ENCODE measurements at places on chromosomes 7 and 10.
A peak's percentile ranks its signal among the peaks of the same experiment; 100 is the strongest.

DNA sequence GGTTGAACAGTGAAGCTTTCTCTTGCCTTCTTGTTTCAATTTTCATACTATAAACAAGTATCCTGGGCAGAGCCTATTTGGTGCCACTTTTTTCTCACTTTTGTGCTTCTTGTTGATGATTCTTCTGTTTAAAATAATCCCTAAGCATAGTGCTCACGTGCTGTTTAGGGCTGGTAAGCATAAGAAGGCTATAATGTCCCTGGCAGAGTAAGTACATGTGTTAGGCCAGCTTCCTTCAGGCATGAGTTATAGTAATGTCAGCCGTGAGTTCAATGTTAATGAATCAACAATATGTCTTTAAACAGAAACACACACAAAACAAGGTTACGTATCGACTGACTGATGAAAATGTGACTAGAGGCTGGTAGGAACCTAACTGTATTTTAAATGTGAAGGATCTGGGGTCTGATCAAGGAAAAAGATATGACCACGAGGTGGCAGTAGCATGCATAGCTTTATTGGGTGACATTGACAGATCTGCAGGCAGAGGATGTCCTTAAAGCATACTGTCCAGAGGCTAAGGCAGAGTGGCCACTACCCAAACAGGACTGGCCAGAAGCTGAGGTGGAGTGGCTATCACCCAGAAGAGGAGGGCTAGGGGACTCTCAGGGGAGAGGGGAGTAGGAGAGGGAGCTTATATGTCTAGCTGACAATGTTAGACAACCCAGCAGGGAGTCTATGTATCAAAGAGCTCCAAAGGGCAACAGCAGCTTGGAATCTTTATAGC lies 113.7 kb downstream of the BRAF start:
- DNase-seq: peak; percentile 42

DNA sequence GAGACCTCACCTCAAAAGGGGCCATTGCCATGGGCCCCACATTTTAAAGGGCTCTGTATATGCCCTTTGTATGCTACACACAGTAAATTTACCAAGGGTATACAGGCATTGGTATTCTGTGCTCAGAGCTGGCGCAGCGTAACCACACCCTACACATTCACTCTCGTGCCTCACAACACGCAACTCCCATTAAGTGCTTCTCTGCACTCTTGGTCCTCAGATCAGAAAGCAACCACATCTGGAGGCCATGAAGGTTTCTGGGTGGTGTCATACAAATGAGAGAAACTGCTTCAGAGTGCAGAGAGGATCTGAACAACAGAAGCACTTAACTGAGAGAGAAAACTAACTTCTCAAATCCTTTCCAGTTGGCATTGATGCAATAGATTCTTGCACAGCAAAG lies 9.4 kb upstream of the CACUL1 start:
- no peak for DNase-seq

DNA sequence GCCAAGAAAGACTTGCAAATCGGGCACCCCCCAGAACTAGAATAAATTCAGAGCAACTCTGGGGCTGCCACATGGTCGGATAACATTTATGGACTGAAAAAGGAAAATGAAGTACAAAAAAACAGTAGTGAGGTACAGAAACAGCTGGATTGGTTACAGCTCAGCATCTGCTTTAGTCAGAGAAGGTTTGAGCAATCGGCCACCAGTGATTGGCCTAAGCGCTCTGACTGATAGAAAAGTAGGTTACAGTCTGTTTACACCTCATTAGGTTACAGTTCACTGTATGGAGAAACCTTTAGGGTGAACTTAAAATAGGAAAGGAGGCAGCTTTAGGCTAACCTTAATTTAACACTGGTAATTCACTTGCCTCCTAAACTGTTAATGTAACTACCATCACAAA lies 102.0 kb upstream of the DKK1 start:
- no peak for DNase-seq

- no peak for DNase-seq
These were observed 271.0 kb downstream of the POU6F2 start for GRCh38 chr7:39248692-39249090.

DNA sequence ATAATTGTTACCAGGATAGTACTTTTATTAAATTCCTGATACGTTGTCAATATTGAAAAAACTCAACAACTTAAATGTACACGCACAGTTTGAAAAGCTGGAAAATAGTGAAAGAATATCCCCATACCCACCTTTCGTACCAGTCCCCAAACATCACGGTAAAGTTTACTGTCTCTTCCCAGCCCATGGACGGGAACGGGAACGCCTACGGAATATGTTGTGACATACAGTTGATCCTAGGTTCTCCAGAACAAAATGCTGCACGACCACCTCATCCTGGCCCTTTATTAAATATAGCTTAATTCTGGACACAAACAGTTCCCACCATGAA lies 527 bp upstream of the BCAP29 start:
- DNase-seq: no peak

DNA sequence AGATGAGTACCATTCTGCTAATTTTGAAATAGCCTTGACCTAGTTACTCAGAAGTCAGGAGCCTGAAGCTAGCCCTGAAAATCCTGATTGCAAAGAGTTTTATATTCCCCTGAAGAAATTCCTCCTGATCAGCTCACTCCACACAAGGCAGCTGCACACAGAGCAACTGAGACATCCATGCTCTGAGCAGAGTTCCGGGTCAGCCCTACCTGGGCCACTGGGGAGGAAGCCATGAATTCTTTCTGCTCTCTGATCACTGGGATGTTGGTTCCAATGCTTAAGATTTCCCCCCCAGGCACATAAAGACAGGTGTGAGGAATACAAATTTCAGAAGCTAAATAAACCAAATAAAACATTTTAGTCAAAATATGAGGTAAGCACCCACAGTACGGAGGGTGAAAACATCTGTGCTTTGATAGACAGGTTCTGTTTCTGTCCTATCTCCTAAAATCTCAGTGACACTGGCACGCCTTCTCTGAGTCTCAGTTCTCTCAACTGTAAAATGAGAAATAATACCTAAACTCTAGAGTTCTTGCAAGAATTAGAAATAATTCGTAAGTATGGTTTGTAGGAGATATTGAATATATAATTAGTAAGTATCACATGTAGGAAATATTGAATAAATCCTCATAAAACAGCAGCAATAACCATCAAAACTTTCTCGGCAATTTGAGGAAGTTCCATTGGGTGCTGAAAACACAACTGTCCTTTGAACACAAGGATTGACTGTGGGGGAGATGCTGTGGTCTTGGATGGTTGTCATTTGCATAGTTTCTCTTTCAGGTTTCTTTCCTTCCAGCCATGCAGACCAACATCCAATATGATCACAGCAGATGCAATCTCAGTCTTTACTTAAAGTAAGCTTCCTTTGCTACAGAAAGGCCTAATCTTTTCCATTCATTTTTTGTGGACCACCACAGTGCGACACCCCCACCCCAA lies 133.0 kb upstream of the TNS3 start:
- DNase-seq: no peak

GRCh38 chr10:31318382-31318853 lies 598 bp upstream of the ZEB1 start:
- DNase-seq: peak; percentile 77

- no peak for DNase-seq
These were observed 15.6 kb downstream of the SEC23IP start for GRCh38 chr10:119908166-119908565.

DNA sequence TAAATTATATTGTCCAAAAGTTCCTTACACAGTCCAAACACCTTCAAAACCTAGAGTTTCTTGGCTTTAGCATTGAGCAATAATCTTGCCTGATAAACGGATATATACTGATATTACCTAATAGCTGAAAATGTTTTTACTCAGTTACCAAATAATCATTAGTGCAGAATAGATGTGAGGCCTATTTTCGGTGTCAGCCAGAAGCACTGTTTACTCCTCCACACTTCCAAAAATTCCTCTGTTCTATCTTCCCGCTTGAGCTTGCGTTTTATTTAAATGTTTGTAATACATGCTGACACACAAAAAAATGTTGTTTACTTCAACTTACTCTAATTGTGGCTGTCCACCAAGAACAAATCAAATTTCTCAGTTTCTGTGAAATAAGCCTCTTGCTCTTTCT lies 606.2 kb upstream of the TEX47 start:
- DNase-seq: no peak

DNA sequence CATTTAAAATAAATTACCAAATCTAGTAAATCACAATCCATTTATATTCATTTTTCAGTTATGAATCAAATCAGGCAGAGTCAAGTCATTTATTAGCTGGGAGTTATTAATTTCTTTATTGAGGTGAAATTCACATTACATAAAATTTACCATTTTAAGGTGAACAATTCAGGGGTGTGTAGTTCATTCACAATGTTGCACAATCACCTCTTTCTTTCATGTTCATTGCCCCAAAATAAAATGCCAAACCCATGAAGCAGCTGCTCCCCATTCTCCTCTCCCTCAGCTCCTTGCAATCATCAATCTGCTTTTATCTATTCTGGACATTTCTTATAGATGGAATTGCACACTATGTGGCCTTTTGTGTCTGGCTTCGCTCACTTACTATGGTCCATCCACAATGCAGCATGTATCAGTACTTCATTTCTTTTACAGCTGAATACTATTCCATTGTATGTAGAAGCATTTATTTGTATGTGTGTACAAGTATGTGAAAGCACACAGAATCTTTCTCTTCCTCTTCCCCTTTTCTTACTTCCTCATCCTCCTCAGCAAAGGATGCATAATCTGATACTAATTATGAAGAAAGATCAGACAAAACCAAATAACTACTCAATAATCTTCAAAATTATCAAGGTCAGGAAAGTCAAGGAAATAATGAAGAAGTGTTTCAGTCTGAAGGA lies 60.6 kb downstream of the LMBR1 start:
- DNase-seq: no peak

GRCh38 chr10:119480667-119481066 lies 61.9 kb downstream of the RGS10 start:
- no peak for DNase-seq

DNA sequence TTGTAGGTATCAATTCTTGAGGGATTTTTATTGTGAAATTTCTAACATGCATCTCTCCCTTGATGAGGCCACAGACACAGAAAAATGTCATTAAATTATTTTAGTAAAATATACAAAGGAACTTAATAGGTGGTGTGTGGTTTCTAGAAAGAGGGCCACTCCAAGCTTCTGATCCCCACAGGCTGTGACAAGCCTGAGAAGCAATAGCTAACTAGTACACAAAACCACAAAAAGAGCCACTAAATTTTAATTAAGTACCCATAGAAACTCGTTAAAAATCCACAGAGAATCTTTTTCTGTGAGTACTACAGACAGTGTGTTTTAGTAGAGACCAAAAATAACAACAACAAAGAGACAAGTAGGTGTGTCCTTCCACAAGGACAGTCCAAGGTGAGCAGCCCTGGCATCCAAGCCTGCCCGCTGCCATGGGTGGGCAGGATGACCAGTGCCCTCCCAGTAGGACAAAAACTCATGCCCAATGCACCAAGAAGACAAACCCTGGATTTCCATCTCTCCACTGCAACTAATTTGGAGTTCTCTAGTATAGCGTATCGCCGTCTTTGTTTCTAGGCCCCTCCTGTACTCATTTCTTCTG lies 81.0 kb downstream of the RNF216 start:
- no peak for DNase-seq

DNA sequence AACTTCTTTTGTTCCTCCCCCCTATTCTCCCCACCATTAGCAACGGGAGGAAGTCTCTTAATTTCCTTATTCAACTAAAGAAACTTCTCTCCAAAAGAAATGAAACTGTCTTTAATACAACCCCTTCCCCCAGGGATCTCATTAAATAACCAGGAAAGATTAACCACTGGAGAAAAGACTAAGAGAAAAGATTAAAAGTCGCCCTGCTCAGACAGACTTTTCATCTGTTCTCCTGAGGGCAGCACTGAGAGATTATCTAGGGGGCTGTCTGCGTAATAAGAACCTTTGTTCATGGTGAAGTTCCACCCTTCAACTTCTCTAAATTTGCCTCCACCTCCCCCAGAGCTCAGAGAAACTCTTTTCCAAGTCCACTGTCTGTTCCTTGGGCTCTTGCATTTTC lies 105.5 kb downstream of the HGF start:
- DNase-seq: no peak

- DNase-seq: no peak
These were observed 72.9 kb downstream of the MKI67 start for GRCh38 chr10:128053356-128053755.

DNA sequence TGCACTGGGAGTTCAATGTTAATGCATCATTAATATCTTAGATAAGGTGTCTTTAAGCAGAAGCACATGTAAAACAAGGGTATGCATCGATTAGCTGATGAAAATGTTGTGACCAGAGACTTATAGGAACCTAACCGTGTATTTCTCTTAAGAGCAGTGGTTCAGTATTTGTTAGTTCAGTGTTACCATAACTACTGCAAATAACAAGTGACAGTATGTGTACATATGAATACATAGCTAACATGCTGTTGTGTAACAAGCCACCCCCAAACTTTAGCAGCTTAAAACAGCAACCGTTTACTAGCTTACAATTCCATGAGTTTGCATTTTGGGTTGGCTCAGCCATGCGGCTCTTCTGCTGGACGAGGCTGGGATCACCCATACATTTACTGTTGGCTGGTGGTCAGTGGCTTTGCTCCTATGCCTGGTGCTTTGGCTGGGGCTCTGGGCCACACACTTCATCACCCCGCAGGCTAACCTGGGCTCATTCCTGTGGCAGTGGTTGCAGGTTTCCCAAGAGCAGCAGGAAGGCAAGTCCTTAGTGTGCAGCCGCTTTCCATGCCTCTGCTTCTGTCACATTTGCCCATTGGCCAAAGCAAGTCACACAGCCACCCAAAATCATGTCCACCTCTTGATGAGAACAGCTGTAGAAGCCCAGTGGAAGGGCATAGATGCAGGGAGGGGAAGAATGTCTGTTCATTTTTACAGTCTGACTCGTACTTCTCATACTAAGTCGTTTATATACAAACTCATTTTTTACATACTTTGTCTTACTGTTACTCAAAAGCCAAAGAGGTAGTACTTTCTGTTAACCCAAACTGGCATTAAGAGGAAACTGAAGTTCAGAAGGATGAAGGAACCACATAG lies 103.3 kb upstream of the GATA3 start:
- DNase-seq: no peak

DNA sequence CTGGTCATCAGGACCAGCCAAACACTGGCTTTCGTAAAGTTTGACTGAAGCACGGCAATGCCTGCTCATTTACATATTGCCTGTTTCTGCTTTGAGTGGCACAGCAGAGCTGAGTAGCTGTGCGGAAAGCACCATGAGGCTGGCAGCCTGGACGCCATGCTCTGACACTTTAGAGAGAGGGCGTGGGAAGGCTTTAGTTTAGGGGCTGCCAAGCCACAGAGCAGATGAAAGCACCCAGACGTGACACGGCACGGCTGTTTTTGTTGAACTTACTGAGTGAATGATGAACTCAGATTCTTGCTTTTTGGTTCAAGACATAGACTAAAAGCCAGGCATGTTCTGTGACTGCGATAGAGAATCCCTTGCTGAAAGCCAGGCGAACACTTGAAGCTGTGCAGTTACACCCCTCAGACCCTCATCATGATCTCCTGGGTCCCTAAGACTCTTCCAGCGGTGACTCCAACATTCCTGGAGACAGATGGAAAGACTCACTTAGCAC lies 182.1 kb downstream of the ZMYND11 start:
- DNase-seq: no peak

GRCh38 chr10:85922356-85923129 lies 444.1 kb downstream of the GRID1 start:
- DNase-seq: no peak

Measured in GDM1 (cell line).